ENCODE measurements at places on chromosomes 12 and 14. TPM values are rescaled to one million over a fixed set of nuclear protein-coding genes. Genes with fewer than 3 reads are reported as not detected.

CDH24 gene
- 0.69 TPM for total RNA-seq

DTX3 gene
- total RNA-seq, result 1.5 TPM

VDR gene
- 0.11 TPM for total RNA-seq

BHLHE41 gene
- total RNA-seq, result 0.11 TPM

TEX22 gene
- 0.09 TPM for total RNA-seq

PLEK2 gene
- 0.43 TPM for total RNA-seq

KRT77 gene
- total RNA-seq, result not detected

PAPOLA gene
- total RNA-seq, result 93.0 TPM

All from dermis lymphatic vessel endothelial cell (primary cell).